Midbrain (tissue), 1 donor: ENCODE measurements at places on chromosomes 11 and 22.

GRCh38 chr22:44639891-44640617 is 62.0 kb upstream of the PRR5 start:
- DNase-seq = no peak

DNA sequence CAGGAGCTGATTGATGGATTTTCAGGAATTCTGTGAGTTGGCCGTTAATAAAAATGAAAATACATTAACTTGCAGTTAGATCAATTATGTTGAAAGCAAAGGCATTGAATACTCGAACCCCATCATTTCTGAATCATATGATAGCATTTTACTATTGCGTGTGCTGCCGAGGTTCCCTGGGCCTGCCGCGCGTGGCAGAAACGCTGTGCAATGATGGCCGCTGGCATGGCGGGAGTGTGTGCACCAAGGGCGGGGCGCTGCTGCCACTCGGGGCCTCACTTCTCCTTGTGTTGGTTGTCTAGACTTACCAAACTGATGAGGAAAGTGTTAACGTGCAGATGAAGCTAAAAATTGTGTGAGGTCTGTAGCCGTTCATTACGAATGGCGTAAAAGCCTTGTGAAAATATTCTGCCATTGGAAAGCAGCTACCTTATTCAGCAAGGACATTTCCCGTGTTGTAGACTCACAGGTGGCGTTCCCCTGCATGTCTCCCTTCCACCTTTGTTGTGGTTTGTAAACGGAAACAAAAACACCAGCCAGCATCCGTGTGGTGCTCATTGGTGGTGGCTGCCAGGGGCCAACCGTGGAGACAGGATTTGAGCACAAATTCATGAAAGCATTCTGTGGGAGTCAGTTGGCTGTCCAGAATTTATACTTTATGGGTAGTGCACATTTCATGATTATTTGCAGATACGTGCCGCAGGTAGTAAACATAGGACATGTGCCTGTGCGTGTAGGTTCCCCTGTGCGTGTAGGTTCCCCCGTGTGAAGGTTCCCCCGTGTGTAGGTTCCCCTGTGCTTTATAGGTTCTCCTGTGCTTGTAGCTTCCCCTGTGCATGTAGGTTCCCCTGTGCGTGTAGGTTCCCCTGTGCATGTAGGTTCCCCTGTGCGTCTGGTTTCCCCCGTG is 5.9 kb upstream of the GRAMD4 start:
- DNase-seq = no peak

- no peak for DNase-seq
Observed at GRCh38 chr11:2834503-2835273, 50.9 kb downstream of the CDKN1C start.

DNA sequence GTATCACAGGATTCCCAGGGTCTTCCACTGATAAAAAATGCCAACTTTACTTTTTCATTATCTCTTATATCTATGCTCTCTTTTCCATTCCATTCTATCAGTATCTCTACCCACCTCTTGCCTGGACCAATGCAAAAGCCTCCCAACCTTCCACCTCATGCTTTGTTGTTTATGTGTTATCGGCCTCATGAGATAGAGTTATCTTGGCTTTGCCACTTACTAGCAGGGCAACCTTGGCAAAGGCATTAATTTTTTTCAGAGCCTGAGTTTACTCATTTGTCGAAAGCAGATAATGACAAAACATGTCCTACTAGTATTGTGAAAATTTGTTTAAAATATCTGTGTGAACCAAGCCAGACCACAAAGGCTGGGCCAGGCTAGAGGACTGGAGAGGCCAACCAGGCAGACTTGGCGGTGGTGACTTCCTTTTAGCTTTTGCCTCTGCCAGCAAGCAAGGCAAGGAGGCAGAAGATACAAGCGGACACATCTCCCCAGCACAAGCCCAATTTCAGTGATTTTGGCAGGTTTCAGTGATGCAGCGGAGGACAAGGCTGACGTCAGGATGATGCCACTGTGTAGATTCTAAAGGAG is 106.9 kb downstream of the ADAMTS15 start:
- no peak for DNase-seq

DNA sequence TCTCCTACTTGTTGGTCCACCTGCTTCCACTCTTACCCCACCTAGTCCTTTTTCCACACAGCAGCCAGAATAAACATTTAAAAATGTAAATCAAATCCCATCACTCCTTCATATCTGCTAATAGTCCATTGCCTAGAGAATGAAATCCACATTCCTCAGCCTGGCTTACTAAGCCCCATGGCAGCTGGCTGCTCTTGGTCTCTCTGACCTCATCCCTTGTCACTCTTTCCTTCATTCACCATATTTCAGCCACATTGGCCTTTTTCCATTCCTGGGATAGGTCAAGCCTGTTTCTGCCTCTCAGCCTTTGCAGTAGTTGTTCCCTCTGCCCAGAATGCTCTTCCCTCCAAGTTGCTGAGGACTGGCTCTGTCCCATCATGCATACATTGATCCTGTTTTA is 512.8 kb downstream of the INSC start:
- no peak for DNase-seq

DNA sequence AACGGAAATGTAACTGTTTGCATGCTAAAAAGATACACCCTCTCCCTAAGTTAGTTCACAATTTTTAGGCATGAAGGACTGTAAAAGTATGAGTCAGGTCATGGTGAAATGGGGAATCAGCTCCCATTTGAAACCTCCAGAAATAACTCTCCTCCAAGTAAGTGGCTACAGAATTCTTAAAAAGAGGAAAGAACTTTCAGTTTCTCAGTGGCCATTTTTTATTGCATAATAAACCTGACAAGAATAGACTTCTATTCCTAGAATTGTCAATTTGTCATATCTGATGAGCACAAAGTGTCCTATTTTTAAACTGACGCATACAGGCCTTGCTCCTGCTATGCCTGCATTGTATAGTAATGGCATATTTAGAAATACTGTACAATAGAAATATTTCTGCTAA is 612.2 kb downstream of the CNTN5 start:
- DNase-seq = no peak

DNA sequence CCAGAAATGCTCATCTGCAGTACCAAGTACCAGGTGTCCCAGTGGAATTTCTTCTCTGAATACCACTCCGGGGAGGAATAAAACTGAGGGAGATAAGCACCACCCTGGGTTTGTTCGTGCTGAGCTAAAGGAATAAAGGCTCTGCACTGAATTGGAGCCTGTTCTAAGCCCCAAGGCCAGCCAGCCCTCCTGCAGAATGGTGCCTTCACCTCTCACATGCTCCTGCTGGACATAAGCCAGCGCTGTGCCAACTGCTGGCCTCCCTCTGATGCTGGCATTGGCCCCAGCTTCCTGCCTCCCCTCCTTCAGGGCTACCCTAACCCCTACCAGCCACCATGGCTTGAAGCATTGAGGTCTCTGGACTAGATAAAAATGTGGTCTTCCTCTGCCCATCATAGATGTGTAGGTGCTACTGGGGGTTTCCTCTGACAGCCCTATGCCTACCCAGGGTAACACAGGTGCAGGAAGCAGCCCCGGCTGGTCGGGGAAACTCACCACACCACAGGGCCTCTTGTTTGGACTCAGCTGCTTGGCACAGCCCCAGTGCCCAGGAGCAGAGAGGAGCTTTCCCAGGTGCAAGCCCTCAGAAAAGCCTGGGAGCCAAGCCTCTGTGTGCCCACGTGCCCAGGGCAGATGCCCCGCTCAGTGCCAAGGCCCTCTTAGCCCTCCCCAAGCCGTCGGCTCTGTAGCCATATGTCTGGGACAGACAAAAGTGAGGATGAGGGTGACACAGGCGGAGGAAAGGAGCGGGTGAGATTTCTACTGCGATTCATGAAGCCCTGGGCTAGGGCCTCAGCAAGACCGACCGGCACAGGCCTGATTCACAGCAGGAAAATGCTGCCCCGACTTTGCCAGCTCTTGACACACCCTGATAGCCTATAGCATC is 34.1 kb upstream of the JAM3 start:
- DNase-seq = no peak

DNA sequence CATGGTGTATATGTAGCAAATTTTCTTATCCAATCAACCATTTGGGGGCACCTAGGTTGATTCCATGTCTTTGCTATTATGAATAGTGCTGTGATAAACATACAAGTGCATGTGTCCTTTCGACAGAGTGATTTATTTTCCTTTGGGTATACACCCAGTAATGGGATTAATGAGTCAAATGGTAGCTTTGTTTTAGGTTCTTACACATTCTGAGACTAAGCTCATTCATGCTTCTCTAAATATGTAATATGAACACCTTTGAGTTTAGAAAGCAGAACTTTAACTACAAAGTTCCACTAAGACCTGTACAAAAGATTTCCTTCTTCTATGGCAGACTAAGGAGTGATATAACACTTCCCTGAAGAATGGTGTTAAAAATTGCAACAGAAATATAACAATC is 627.0 kb downstream of the KCNA4 start:
- no peak for DNase-seq

GRCh38 chr11:18634140-18635032 is at the start of gene SPTY2D1:
TSS of gene SPTY2D1 (minus strand) at chr11:18634342. CDS start at chr11:18634257, 85 bp downstream.
- peak; percentile 99 for DNase-seq

- no peak for DNase-seq
Observed at GRCh38 chr22:39897841-39898240, 3.0 kb upstream of the GRAP2 start.

GRCh38 chr22:47322854-47323253 is 560.4 kb downstream of the TBC1D22A start:
- no peak for DNase-seq

GRCh38 chr11:1335264-1335810 is 25.9 kb upstream of the TOLLIP start:
- no peak for DNase-seq

DNA sequence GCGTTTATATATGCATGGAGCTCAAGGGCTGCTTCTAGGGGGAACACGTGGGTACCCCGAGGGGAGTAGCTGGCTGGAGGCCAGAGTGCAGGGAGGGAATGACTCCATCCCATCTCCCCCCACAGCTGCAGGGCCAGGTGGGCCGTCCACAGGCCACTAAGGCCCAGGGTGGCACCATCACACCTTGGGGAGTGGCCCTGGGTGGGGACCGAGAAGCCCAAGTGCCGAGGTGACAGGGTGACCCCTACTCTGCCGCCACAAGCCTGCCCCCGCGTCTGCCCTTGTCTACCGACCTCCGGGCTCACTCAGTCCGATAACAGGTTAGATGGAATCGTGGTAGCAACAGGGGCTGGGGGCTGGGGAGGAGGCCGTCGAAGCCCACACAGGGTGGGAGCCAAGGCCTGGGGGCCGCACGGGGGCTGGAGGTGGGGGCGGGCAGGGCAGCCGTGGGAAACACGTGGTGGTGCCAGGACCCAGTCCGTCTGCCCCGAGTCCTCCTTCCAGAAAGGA is 125.7 kb downstream of the KCNQ1OT1 start:
- DNase-seq = no peak

DNA sequence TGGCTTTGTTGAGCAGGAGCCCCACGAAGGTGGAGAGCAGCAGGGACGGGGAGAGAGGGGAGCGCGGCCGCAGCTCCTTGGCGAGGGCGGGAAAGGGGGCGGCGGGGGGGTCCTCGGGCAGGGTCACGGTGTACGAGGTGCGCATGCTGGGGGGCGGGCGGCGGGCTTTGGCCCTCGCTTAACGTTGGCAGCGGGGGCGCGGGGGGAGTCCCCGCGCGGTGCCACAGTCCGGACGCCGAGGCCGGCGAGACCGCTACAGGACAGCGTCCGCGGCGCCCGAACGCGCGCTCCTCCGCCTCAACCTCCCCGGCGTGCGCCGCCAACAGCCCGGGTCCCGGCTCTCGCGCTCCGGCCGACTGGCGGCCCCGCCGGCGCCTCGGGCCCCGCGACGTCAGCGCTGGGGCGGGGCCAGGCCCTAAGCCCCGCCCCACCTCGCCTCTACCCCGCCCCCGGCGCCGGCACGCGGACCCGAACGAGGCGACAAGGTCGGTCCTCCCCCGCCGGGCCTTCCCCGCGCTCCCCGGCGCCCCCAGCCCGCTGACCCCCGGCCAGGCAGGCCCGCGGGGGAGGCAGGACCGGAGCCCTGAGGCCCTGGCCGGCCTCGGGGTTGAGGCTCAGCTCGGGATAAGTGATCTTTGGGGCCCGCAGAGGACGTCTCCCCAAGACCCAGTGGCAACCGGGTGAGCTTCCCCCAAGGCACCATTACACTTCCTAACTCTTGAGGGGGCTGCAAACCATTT is 17.5 kb downstream of the USP2 start:
- peak; percentile 74 for DNase-seq

DNA sequence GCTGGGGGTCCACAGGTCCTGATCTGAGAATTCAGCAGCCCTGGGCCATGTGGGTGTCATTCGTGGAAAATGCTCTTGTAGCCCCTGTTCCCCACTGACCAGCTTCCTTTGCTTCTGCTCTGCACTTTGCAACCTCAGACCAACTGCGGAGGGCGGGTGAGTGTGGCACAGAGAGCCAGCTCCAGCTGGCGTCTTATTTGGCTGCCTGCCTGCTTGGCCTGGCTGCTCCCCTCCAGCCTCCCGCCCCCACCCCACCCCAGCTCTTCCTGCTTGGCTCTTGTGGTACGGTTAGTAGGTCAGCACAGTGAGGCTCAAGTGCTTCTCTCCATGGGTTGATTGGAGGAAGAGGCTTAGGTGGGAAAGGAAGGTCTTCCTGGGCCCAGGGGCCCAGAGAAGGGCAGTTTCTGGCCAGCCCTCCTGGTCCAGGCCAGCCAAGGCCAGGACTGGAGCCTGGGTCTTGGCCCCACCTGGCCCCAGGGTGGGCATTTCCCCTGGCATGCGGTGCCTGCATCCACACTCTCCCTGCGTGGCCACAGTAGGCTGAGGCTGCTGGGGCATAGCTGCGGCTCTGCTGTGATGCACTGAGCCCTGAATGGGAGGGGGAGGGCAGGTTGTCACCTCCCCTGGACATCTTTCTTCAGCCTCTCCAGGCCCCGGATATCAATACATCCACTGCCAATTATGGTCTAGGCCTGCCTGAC is 26.5 kb downstream of the MYO7A start:
- peak; percentile 82 for DNase-seq

DNA sequence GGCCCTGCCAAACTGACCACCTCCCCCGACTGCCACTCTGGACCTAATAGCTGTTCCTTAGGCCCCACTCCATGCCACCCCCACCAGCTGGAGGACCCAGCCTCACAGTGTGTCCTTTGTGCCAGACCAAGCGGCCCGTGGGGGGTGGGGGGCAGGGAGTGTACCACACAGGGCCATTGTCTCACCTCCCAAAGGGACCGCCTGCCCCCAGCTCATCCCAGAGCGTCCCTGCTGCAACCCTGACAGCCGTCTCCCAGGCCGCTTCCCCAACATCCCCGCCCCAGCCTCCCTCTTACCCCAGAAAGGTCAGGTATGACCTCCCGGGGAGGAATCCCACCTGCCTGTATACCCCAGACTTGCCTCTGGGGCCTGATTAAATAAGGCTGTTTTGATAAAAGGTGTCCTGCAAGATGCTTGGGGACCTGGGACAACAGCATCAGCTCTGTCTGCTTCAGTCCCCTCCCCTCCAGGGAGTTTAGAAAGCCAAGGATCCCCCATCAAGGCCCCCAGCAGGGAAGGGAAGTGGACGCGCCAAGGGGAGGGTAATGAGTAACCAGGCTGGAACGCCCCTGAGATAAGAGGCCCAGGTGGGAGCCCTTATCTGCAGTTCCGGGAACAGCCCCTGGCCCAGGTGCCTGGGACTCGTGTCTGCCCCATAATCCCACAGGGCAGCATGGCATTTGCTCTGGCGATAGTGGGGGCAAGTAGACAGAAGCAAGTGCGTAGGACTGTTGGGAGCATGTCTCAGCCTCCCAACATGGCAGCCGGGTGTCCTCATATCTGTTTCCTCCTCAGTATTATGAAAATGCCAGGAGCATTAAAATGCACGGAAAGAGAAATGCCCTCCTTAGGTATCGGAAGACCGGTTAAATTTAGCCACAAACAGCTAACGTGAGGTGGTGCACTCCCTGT is 9.0 kb downstream of the CDC42EP1 start:
- DNase-seq = peak; percentile 84

- DNase-seq = no peak
Observed at GRCh38 chr11:68413591-68413999, 47.0 kb upstream of the PPP6R3 start.
